ENCODE measurements at places on chromosomes 6 and 20.

GRCh38 chr6:34248727-34249468, at the start of gene SMIM29:
Gene SMIM29, minus strand, starts transcription at chr6:34249006. Its CDS starts 1,215 bp downstream, at chr6:34247791.
- peak; percentile 98 for DNase-seq

GRCh38 chr20:34458631-34459030, 57.6 kb upstream of the DYNLRB1 start:
- no peak for DNase-seq

DNA sequence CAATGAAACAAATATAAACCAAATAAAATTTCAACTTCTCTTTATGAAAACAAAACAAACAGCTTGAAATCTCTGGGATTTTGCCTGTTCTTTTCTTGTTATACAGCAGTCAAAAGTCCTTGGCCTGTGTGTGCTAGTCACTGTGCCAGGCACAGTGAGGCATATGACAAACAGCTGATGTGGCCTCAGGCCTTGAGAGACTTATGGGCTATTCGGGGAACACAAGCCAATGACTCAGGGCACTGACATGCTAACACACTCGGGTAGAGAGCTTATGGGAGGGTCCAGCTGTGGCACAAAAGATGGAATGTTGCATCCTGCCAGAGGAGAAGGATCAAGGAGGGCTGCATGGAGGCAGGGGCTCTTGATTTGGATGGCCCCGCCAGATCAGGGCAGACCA, 95.4 kb upstream of the NKX2-2 start:
- peak; percentile 12 for DNase-seq

DNA sequence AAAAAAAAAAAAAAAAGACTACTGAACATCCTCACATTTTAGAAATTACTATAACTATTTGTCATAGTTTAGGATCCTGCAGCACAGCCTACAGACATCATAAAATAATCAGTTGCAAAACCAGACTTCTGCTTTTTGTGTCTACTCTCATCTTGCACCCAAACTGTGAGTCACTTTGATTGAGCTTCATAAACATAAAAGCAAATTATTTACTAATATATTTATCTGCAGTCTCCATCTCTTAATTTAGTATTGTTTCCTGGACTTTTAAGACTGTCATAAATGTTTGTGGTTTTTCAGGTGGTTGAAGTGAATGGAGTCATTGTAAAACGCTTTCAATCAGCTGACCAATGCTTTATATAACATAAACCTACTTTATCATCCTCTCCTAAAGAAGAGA, 14.8 kb upstream of the CALHM6 start:
- no peak for DNase-seq

DNA sequence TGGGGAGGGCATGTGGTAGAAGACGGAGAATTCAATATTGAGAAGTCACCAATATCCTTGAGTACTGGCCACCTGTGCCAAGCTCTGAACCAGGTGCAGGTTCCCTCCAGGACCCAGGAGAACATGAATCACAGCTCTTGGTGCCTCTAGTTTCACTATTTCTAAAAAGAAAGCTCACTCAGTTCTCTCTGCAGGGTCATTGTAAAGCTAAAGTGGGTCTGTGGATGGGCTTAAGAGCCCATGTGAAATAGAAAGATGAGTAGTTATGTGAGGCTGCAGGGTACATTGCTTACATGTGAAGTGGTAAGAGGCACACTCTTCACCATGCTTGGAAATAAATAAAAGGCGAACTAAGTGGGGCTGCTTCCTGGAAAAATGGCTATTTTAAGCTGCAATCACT, 43.6 kb downstream of the ZNF831 start:
- no peak for DNase-seq

DNA sequence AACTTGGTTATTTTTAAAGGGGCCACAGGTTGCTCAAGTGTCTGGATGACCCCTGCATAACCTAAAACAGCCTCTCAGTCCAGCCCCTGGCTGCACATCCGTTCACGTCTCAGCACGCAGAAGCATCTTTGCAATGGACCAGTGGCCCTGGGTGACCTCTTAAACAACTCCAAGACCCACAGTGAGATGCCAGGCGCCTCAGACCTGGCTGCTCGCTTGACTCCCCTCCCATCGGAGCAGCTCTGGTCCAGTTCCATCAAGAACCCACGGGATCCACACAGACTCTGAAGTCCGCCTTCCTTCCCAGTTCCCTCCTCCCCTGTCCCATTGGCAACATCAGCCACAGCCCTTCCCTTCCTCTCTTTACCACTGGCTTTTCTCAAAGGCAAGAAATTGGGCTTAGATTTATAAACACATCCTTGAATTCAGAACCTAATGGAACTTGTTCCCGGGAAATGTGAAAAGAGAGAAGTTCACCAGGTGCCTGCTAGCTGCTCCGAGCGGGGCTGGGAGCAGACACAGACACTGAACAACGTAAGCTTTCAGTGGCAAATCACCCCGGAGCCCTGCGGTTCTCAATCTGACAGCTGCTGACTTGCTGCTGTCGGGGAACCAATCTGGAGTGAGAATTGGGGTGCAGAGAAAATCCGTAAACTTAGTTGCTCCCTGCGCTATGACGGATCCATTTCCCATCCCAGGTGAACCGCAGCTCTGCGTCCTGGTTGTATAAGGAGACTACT, 39.6 kb upstream of the MPC1 start:
- DNase-seq, result no peak

- no peak for DNase-seq
Observed at GRCh38 chr20:60713396-60713795, 538.7 kb upstream of the CDH4 start.

DNA sequence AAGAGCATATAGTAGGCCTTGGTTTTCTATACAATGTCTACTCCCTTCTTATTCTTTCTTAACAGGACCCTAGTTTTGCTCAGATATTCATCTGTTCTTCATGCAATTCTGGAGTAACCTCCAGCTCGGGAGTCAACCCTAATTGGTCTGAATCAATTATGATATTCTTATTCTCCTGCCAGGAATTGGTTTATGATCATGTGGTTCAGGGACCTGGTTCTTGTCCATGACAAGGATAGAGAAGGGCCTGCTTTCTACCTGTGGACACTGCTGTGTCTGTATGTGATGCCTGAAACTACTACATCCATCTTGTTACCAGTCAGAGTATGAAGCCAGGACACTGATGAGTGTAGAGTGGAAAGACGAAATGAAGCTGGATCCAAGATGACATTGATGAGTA, 24.4 kb upstream of the FAM184A start:
- DNase-seq, result no peak

DNA sequence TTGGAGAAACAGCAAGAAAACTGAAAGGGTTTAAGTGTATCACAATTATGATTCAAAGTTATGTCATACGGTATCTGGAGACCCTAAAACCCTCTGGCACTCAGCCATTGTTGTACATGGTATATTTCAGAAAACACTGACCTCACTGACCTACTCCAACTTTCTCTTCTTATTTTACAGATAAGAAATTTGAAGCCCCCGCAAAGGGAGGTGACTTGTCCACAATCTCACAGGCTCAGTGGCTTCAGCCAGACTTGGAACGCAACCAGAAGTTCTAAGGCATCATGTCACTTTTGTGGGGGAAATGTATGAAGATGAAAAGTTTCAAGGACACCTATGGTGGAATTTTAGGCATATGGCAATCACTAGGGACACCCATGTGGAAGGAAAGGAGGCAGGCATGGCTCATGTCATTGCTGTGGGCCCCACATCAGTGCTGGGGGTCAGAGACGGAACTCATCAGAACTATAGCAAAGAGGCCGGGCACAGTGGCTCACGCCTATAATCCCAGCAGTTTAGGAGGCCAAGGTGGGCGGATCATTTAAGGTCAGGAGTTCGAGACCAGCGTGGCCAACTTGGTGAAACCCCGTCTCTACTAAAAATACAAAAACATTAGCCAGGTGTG, 5.2 kb upstream of the TRIB3 start:
- DNase-seq, result no peak

- DNase-seq, result peak; percentile 61
Observed at GRCh38 chr6:57242505-57242904, 20.4 kb upstream of the RAB23 start.

Measured in AG08396 (cell line).